ENCODE measurements at places on chromosomes 3 and 15.

DNA sequence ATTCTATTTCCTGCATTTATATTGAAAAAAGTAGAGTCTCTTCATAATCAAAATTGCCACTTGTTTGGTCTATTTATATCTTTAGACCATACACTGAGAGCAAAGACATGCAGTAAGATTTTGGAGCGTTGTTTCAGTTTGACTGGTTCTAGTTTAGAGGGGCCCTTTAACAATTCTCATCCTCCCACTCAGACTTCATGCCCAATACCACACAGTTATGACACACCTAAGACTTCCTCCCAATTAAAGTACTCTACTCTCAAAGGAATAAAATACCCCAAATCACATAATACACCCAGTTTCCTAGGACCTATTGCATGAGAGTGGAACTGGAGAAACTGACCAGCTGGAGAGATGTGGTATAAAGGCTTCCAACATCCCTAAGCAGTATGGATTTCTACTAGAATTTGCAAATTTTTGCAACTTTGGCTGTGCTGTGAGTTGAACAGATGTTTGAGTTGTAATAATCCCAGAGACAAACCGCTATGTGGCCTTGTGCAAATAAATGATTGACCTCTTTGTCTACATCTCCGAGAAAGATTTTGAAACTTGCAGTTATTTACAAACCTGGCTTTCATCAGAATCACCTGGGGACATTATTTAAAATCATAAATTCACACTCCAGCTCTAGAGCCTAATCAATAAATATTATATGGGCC is 170.0 kb upstream of the ROBO2 start:
- no peak for DNase-seq

GRCh38 chr3:52532517-52532837 is 1.2 kb downstream of the NT5DC2 start:
- DNase-seq = peak; percentile 71

- DNase-seq = no peak
These were observed 43.8 kb downstream of the ZNF710 start for GRCh38 chr15:90044916-90045371.

DNA sequence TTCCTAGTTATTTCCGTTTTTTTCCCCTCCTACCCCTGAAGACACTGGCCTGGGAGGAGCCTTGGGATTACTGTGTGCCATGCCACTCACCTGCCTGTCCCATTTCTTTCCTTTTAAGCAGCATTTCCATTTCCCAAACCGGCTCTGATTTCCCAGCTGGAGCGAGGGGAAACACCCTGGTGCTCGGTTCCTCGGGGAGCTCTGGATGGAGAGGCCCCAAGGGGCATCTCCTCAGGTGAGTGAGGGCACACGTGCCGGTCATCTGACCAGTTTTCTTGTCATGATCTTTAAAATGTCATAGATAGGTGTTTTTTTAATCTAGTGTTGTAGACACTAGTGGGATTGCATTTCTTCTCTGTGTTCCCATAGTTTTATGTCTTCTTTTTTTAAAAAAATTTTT is 2.7 kb downstream of the ZNF662 start:
- no peak for DNase-seq

DNA sequence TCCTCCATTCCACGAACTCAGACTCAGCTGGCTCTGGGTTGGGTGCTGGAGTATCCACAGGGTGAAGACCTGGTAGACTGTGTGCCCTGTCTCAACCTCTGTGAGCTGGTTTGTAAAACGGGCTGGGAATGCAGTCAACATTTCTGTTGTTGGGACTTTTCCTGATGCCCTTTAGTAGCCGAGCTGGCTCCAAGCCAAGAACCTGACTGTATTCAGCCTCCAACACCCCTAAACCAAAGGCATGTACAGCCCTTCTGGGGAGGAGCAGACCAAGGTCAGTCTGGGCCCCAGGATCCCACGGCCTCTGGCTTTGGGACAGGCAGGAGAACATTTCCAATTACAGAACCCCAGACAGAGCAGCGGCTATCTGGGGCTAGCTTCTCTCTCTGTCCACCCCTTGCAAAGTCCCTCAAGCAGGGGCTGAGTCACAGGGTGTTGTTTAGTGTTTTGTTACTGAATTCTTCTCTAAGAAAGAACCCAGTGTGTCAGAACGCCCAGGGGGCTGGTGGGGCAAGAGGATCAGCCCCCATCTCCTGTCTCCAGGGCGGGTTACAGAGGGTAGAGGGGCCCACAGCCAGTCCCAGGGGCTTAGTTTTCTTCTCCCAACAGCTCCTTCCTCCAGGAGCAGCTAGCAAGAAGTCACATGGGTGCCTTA is 56.8 kb upstream of the SLC6A6 start:
- no peak for DNase-seq

DNA sequence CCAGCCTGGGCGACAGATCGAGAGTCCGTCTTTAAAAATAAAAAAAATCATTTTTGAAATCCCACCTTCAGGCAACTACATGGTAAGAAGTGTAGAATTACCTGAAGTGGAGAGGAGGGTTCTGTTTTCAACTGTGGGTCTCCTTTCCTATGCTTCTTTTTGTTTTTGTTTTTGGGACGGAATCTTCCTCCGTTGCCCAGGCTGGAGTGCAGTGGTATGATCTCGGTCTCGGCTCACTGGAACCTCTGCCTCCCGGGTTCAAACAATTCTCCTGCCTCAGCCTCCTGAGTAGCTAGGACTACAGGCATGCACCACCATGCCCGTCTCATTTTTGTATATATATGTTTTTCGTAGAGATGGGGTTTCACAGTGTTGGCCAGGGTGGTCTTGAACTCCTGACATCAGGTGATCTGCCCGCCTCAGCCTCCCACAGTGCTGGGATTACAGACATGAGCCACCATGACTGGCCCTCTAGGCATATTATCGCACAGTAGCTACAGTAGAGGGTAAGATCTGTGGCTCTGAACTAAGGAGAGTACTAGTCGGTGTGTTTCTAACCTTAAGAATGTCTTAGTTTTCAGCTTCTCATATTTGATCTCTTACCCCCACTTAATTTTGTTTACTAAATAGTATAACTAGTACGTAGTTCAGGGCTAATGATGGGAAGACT is 8.5 kb downstream of the EBLN2 start:
- DNase-seq = no peak

GRCh38 chr3:29949940-29950616 is 656.3 kb upstream of the TGFBR2 start:
- no peak for DNase-seq

- peak; percentile 29 for DNase-seq
These were observed 1.0 kb upstream of the KLF15 start for GRCh38 chr3:126358038-126358815.

- no peak for DNase-seq
These were observed 66.5 kb downstream of the DPH6 start for GRCh38 chr15:35479423-35479822.

DNA sequence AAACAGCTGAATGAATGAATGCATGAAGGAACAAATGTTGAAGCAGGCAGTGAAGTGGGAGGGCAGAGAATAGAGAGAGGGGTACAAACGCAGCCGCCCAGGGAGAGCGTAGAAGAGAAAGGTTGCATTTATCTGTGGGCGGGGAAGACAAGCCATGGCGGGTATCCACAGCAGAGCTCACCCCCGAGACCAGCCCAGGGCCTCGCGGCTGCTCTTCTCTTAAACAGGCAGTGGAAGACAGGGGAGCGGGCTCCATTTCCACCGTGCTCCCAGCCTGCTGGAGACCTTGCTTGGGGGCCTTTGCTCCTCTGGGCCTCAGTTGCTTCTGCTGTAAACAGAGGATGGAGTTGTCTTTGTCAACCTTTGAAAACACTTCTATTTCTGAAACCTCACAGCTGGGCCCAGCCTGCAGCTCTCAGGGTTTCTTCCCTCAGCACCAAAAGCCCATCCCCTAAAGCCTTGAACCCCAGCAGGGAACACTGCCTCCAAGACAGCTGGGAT is 259.5 kb downstream of the UACA start:
- DNase-seq = no peak
